ENCODE measurements at places on chromosomes 1 and 21.

GRCh38 chr21:36962098-36962780, 4.2 kb downstream of the HLCS start:
- H3K27ac ChIP-seq = no peak overlapping the region
- H3K4me1 ChIP-seq = peaks cover 17% of the 10 kb centered on the region
- H3K36me3 ChIP-seq = peaks cover 24% of the 10 kb centered on the region
- H3K27me3 ChIP-seq = no peaks in the 10 kb centered on the region
- H3K4me3 ChIP-seq = no peak overlapping the region

- DNase-seq = no peak
- H3K4me1 ChIP-seq = no peaks in the 10 kb centered on the region
- H3K36me3 ChIP-seq = peaks cover 82% of the 10 kb centered on the region
These were observed 43.7 kb downstream of the TP53BP2 start for GRCh38 chr1:223802032-223802431.

DNA sequence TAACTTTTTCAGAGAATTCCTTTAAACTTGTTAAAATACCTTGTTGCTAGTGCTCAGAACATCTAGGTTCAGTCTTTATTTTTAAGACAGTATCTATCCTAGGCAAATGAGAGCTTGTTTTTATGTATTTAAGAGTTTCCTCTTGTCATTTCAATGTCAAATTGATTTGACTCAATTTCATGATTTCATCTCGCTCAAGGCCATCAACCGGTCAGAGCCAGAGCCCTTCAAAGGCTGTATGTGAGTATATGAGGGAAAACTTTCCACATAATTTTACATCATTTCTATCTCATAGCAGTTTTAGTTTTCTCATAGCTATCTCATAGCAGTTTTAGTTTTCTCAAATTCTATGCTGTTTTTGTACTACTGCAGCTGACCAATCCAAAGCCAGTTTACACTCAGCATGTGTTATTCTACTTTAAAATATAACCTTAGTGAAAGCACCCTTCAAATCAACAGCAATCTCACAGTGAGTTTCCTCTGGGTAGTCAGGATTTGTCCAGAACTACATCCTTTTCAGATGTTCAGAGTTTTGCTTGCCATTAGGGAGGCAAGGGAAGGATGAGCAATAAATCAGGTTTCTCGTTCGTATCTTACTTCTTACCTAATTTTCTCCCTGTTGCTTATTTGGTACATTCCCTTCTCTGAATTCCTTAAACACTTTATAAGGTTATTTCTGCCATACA, 12.7 kb downstream of the HNRNPU start:
- H3K4me3 ChIP-seq = no peak overlapping the region
- H3K36me3 ChIP-seq = peaks cover 100% of the 10 kb centered on the region
- H3K27ac ChIP-seq = no peak overlapping the region
- peaks cover 19% of the 10 kb centered on the region for H3K4me1 ChIP-seq
- no peaks in the 10 kb centered on the region for H3K27me3 ChIP-seq

DNA sequence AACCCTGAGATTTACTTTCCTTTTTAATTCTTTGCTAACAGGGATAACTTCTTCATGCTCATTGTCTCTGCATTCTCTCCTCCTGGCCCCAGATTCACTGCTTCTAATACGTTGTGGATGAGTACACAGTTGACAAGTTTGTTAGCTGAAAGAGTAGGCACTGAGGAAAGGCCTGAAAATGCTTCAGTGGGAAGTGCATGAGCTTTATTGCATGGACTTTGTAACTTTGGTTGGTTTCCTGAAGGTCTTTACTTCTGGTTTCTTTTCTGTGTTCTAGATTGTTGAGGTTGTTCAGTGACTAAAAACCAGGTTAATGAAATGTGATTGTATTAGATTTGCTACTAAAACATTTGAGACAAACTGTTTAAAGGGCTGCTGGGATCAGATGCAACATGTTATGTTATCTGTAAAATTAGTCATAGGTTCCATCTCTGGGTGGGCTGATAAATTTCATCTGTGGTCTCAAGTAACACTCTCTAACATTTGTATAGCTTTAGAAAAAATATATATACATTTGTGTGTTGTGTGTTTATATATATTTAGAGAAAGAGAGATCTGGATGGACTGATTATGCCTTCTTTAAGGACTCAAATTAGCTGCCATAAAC, 19.1 kb downstream of the LRIG2 start:
- DNase-seq = no peak
- peaks cover 40% of the 10 kb centered on the region for H3K36me3 ChIP-seq
- no peak overlapping the region for H3K4me3 ChIP-seq
- no peak overlapping the region for H3K27ac ChIP-seq

GRCh38 chr1:212162635-212163034, 122.6 kb upstream of the PPP2R5A start:
- peaks cover 7% of the 10 kb centered on the region for H3K36me3 ChIP-seq
- H3K4me3 ChIP-seq = no peak overlapping the region
- peaks cover 25% of the 10 kb centered on the region for H3K4me1 ChIP-seq
- no peak overlapping the region for H3K27ac ChIP-seq
- DNase-seq = peak; percentile 69

GRCh38 chr1:240766831-240767230, 154.9 kb upstream of the GREM2 start:
- no peak overlapping the region for H3K27ac ChIP-seq
- DNase-seq = no peak
- H3K27me3 ChIP-seq = no peaks in the 10 kb centered on the region
- no peaks in the 10 kb centered on the region for H3K4me1 ChIP-seq

DNA sequence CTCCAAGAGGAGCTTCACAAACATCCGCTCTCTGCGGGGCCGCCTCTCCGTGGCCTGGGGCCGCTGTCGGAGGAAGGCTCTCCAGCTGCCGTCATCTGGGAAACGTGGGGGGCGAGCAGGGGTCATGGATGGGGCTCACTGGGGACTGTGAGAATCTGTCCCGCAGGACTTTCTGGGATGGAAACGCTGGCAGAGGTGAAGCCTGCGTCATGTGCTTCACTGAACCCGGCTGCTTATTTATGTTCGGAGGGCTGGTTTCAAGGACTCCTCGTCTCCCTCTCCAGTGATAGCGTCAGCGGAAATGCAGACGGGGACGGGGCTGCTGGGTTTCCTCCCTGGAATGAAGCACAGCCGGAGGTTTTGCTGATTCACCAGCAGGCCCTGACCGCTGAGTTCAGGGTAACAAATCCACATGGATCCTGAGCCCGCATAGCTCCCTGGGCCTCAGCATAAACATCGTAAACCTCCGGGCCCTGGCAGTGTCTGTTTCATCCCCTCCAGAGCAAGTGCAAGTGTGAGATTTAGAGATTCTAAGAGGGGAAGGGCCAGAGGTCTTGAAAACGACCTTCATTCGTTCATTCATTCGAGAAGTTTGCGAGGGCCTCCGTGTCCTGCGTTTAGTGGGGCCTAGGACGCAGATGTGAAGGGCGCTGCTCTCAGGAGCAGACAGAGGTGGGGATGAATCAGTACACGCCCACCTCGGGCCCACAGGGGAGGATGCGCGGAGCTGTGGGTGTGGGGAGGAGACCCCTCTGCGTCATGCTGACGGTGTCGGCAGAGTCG, 7.0 kb upstream of the POFUT2 start:
- no peak for DNase-seq
- no peaks in the 10 kb centered on the region for H3K4me1 ChIP-seq
- H3K27me3 ChIP-seq = no peaks in the 10 kb centered on the region
- no peak overlapping the region for H3K4me3 ChIP-seq
- H3K27ac ChIP-seq = no peak overlapping the region

All from DND-41 (cell line).